Suprapubic skin (tissue), 4 donors: ENCODE measurements at places on chromosomes 13 and 19. TPM values are rescaled to one million over a fixed set of nuclear protein-coding genes. Genes with fewer than 3 reads are reported as not detected.

DNA sequence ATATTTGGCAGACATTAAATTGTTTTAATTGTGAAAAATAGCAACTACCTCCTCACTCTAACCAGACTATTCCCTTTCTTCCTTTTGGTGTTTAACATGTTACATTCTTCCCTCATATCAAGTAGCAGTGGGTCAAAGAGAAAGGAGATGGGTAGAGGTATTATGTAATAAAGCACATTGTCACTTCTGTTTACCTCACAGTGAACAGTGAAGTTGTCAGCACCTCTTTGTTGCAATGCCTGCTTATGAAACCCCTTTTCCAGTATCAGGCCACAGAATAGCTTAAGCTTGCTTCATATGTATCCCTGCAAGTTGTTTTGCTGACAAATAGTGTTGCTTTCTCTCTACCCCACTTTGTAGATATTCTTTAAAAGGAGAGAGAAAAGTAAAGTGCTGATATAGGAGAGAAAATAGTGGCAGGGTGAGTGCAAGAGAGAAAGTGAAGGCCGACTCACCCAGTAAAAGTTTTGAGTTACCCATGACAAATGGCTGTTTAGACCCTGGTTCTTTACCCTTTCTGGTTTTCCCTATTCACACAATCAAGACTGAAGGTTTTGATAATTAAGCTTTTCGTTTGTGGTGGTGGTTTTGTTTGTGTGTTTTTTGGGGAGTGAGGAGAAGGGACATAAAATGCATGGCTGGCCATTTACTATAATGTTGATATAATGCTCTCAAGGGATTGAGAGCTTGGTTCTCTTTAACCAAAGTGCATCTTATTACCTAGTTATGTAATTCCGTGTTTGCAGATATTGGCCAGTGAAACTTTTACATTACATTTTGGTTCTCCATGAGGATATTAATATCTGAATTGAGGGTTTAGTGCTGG is 3.7 kb downstream of the ITM2B start:
- DNase-seq: no peak

- no peak for DNase-seq
These were observed 146.3 kb downstream of the ENOX1 start for GRCh38 chr13:43640476-43640875.

DNA sequence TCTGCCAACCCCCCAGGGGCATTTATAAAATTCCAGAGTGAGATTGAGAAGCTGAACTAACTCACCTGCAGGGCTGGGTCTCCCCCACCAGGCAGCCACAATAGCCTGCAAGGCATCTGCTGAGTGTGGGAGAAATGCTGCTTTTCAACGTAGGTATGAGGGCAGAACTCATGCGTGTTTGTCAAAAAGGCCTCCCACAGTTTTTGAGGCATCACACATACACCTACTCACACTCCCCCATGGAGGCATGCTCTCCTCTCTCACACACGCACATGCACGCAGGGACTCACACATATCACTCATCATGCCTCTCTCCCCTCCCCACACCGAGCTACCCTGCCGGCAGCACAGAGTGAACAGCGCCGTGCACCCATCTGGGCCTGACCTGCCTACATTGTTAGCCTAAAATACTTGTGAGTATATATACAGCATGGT is 390.5 kb downstream of the FGF9 start:
- DNase-seq: no peak

The ZNF544 gene
- 49.8 TPM for total RNA-seq

The TEX26 gene
- total RNA-seq: not detected

DNA sequence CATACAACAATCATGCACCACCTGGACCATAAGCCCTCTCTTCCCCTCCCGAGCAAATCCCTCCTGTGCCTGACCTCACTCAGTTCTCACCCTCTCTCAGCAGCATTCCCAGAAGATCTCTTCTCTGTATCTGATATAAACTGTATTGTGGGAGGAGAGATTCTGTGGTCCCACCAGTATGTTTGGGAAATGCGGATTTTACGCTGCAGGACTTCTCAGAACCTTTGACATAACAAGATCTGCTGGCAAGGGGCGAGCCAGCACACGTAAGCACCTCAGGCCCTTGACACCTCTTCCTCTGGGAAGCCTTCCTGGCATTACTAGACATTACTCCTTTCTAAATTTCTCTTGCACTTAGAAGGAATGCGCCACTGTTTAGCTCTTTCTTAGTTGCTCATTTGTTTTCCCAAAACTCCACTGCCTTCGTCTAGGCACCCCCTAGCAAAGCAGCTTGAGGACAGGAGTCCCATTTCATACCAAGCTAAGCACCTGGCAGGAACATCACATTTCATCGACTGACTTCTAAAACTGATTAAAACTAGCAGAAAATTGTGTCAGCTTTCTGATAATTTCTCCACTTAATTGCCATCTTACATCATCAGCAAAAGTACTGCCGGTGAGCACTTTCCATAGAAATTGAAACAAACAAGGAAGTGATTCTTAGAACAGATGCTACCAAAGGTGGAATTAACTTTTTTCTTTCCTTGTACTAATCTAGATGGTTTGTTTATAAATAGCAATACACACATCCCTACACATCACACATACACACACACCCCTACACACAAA is 63.2 kb downstream of the CCDC70 start:
- DNase-seq: no peak

DNA sequence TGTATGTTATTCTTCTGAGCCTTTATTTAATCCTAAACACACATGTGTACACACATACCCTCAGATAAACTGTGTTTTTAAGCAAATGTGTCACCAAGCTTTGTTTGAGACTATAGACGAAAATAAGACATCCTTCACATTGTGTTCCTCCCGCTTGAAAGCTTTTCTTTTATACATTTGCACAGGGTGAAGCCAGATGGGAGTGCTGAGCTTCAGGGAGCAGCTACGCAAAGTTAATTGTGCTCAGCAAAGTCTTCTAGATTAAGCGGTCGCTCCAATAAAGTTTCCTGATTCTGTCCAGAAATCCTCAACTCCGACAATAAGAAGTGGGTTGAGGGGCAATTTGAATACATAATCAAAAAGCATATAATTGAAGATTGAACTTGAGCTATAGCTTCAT is 117.2 kb upstream of the ARGLU1 start:
- DNase-seq: no peak

DNA sequence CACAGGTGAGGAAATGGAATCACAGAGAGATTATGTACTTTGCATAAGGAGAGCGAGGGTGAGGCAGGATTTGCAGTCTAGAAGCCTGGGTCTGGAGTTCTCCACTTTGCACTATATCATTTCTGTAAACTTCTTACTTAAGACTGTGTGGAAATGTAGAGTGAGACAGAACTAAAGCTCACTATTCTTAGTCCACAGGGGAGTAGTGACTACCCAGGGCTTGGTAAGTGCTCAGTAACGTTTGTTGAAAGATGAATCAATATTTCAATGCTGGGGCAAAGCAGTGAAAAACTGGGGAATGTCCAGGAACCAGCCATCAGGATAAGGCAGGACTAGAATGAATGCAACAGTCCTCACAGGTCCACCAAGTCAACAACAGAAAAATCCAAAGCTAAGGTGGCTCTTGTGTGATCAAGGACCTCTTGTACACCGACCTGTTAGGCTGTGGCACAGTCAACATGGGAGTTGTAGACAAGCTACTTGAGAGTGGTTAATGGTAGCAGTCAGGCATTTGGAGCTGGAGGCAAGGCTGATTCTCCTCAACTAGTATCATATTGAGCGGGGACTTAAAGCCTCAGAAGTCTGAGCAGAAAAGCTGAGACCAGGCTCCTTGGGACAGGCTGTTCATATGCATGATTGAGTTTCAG is 929 bp upstream of the TNFSF13B start:
- DNase-seq: no peak

DNA sequence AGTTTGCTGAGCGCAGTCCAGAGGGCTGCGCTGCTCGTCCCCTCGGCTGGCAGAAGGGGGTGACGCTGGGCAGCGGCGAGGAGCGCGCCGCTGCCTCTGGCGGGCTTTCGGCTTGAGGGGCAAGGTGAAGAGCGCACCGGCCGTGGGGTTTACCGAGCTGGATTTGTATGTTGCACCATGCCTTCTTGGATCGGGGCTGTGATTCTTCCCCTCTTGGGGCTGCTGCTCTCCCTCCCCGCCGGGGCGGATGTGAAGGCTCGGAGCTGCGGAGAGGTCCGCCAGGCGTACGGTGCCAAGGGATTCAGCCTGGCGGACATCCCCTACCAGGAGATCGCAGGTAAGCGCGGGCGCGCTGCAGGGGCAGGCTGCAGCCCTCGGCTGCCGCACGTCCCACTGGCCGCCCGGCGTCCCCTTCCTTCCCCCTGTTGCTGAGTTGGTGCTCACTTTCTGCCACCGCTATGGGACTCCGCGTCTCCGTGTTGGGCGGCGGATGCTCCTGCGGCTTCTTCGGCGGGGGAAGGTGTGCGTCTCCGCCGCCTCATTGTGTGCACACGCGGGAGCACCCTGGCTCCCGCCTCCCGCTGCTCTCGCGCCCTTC is 772 bp downstream of the GPC6 start:
- DNase-seq: peak; percentile 59

GRCh38 chr19:17830567-17831418 is 9.5 kb upstream of the INSL3 start:
- no peak for DNase-seq

The KLK5 gene
- total RNA-seq: 299 TPM

GRCh38 chr19:1411255-1412191 is 4.1 kb downstream of the DAZAP1 start:
- DNase-seq: no peak

GRCh38 chr19:50830266-50831025 is 2.9 kb downstream of the KLK15 start:
- DNase-seq: no peak

GRCh38 chr19:47994209-47994802 is at the start of gene ELSPBP1:
TSS of gene ELSPBP1 (plus strand) at chr19:47994632. CDS start at chr19:48008668, 14,036 bp downstream.
- no peak for DNase-seq

- no peak for DNase-seq
These were observed 40.8 kb downstream of the BBC3 start for GRCh38 chr19:47190167-47190727.

DNA sequence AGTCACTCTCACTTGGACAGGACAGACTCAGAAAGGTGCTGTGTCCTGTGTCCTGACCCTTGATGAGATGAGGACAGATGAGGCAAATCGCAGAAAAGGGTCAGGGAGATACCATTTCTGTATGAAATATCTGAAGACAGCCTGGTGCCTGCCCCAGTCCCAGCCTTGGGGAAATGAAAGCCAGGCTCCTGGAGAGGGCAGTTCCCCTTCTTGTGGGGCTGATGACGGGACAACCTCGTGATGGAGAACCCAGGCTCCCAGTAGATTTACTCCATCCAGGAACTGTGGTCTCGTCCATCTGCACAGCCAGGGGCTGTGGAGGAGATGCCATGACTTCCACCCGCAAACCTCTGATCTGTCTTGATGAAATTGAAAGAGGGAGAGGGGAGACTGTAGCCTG is 13.8 kb downstream of the LILRB1 start:
- DNase-seq: no peak

The FRY gene
- total RNA-seq: 25.3 TPM

- no peak for DNase-seq
These were observed 8.0 kb downstream of the AKAP11 start for GRCh38 chr13:42279986-42280385.

The GPC6 gene
- 4.6 TPM for total RNA-seq

The IFNL1 gene
- not detected for total RNA-seq

GRCh38 chr13:43953370-43953769 is 73.7 kb downstream of the LACC1 start:
- DNase-seq: no peak

- no peak for DNase-seq
These were observed 23.0 kb downstream of the FAM216B start for GRCh38 chr13:42804244-42804874.

The SIGLECL1 gene
- not detected for total RNA-seq

DNA sequence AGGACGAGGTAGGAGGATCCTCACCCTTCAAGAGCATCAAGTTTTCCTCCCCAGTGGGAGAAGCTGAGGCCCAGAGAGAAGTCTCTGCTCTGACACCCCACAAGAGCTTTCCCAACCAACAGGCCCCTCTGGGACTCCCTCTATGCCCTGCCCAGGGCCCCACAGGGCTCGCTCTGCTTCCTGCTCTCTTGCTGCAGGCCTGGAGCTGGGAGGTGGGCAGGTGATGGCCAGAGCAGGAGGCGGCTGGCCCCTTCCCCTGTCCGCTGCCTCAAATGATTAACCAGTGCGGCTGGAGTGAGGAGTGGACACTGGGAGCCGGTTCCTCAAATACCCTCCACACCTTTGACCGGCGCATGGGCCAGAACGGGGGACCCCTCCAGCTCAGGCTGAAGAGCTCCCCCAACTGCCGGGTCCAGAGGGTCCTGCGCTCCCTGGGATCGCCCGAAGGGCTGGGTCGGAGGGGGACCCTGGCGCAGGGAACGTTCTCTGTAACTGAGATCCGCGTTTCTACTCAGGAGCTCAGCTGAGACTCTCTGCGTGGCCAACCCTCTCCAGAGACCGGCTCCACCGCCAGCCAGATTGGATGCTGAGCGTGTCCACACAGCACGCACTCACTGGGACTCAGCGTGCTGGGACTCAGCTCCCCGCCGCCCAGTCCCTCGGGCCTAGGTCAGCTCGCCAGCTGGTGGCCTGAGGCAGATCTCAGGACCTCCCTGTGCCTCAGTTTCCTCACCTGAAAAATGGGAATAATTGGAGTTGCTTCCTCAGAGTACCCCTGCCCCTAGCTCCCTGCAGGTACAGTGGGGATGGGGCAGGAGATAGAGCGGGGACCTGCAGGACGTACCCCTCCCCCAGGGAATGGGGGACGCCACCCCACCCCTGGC is 6.7 kb upstream of the ONECUT3 start:
- DNase-seq: no peak

The DNAAF3 gene
- 5.4 TPM for total RNA-seq

DNA sequence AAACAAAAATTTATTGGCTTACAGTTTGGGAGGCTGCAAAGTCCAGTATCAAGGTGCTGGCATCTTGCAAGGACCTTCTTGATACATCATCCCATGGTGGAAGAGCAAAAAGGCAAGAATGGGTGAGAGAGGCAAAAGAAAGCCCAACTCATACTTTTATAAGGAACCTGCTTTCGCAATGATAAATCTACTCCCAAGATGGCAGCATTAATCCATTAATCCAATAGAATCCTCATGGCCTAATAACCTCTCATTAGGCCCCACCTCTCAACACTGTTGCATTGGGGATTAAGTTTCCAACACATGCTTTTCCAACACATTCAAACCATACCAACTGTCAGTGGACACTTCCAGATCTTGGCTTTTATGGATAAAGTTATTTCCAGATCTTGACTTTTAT is 48.7 kb upstream of the ZNF507 start:
- no peak for DNase-seq

DNA sequence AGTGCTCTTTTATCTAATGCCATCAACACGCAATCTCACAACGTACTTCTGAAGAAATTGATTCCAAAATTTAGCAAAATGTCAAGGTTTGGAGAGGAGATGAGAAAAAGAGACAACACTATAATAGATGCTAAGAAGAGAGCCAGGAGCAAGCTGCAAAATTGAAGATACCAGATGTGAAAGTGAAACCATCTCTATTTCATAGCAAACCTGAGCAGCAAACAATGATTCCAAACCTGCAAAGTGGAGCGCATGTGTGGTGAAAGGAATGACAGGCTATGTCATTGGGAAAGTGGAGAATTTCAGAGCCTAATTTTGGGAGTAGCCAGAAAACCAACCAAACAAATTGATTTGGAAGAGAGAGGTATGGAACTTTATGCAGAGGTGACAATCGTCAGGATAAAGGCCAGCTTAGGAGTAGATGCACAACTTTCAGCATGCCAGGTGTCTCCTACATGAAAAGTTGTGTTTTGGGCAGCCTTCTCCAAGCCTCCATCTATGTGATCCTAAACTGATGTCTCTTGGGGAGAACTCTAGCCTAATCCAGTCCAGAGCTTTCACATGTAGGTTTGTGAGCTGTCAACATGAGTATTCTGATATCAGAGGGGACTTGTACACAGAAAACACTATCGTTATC is 158.4 kb upstream of the FNDC3A start:
- no peak for DNase-seq

GRCh38 chr13:71417205-71417604 is 449.8 kb downstream of the DACH1 start:
- DNase-seq: no peak

The JUNB gene
- 1,122 TPM for total RNA-seq
